ENCODE measurements at places on chromosomes 16 and 17. TPM values are rescaled to one million over a fixed set of nuclear protein-coding genes. Genes with fewer than 3 reads are reported as not detected.

ATAD5 gene
- total RNA-seq = 4.3 TPM

MPP2 gene
- 2.4 TPM for total RNA-seq

KRT16 gene
- 0.72 TPM for total RNA-seq

MEFV gene
- not detected for total RNA-seq

BAIAP3 gene
- total RNA-seq = 0.86 TPM

SCIMP gene
- total RNA-seq = not detected

DOC2B gene
- 0.79 TPM for total RNA-seq

SPATA33 gene
- 14.0 TPM for total RNA-seq

KRTAP4-3 gene
- not detected for total RNA-seq

HOXB1 gene
- total RNA-seq = not detected

CLDN9 gene
- total RNA-seq = 0.37 TPM

KRTAP3-2 gene
- total RNA-seq = 0.35 TPM

SGCA gene
- 0.92 TPM for total RNA-seq

CTRB1 gene
- total RNA-seq = not detected

MSL1 gene
- 61.3 TPM for total RNA-seq

KRT9 gene
- not detected for total RNA-seq

KRTAP4-12 gene
- not detected for total RNA-seq

SCGB1C2 gene
- total RNA-seq = not detected

PHB1 gene
- 402 TPM for total RNA-seq

SMIM36 gene
- total RNA-seq = not detected

RASL10B gene
- 0.10 TPM for total RNA-seq

ATP2C2 gene
- 0.28 TPM for total RNA-seq

TM4SF5 gene
- 0.55 TPM for total RNA-seq

Data from A549 treated with CpdA at 1 μM for 4 hours (cell line).